ENCODE measurements at places on chromosomes 4 and X.

DNA sequence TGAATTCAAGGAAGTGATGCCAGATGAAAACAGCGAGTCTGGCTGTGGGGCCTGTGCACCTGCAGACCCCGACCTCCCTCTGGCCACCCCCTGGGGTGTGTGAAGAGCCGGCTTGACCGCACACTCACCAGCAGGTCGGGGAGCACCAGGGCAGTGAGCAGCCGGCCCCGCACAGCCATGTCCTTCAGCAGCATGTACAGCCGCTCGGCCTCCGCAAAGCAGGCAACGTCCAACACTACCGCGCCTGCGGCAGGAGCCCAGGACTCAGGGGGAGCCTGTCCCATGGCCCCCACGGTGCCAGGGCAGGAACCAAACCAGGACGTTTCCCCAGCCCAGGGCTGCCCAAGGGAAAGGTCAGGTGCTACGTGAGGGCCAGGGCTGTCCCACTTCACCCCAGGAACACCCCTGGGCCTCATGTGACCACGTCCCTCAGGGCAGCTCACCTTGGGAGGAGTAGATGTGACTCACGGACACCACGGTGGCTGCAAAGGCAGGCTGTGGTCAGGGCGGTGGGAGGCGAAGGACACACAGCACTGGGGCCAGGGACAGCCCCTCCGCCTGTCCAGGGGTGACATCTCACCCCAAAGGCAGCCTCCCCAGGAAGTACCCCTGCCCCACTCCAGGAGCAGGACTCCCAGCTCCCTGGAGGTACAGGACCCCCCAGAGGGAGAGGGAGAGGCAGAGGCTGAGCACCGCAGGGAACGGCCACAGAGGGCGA is 8.2 kb downstream of the DGKQ start:
- DNase-seq: no peak

DNA sequence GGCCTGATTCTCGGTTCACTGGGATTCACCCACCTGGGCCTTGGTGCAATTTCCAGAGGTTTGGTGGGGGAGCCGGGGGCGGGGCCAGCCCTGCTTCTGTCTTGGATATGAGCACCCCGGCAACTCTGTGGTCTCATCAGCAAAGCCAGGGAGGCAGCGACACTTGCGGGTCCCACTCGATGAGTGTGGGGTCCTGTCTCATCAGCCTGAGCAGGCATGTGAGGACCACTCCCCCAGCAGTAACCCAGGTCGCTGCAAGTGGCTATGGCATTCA is 19.0 kb downstream of the ADRA2C start:
- no peak for DNase-seq

GRCh38 chr4:118741301-118741855 is 56.2 kb downstream of the METTL14 start:
- no peak for DNase-seq

DNA sequence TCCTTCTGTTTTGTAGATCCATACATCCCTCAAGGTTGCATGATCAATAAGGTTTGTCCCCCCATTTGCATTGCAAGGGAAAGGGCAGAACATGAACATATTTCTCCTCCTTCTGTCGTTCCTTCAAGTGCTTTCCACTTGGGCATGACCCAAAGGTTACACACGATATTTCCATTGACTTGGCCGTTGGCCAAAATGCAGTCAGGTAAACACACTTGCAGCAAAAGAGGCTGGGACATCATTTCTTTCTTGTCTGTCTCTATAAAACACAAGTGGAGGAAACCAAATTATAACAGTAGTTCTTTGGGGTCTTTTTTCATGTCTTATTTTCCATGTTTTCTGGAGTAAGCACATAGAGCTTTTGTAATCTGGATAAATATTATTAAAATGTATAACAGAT is 156.1 kb downstream of the FRAS1 start:
- no peak for DNase-seq

DNA sequence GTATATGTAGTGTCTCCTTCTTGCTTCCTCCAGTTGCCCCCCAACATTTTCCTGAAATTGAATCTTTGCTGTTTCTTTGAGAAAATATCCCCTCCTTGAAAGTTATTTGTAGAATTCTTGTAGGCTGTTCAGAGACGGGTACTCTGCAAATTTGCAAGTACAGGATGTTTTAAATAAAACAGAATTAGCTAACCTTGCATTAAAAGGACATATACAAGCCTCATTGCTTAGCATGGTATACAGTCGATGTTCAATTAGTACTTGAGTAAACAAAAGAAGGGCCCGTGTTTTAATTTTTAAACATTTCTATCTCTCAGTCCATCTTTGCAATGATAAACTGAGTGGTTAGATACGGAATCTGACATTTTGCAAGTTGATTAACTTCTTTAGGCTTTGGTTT is 50.8 kb downstream of the RAPGEF2 start:
- DNase-seq: no peak

- DNase-seq: no peak
Measured at GRCh38 chrX:79556800-79557199, 189.7 kb upstream of the ITM2A start.

DNA sequence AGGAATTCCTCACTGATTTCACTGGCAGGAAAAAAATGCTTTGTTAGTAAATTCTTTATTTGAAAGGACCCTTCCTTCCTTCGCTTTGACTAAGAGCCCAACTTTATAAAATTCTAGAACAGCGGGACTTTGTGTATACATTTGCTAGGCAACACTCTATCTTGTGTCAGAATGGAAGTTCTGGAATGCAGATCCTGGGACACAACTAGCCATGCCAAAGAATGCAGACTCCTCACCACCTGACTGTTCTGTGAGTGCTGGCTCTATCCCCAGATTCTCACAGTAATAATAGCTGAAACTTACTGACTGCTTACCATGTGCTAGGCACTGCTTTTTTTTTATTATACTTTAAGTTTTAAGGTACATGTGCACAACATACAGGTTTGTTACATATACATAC is 73.3 kb upstream of the ZDHHC15 start:
- DNase-seq: no peak

DNA sequence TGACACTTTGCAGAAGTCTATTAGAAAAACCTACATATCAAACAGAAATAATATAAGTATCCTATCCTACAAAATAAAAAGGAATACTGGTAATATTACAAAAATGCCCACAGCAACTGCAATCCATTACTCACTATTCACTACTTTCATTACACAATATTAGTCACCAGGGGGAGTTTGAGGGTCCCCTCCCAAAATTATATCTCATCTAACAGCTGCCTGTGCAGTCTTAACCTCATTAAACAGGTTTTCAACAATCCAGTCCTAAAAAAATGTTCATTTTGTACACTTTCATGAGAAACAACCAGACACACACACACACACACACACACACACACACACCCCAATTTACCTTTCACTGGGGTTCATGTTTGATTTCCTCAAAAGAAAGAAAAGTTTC is 2.9 kb downstream of the CLOCK start:
- no peak for DNase-seq

GRCh38 chr4:151854731-151855130 is 93.9 kb upstream of the GATB start:
- DNase-seq: no peak

DNA sequence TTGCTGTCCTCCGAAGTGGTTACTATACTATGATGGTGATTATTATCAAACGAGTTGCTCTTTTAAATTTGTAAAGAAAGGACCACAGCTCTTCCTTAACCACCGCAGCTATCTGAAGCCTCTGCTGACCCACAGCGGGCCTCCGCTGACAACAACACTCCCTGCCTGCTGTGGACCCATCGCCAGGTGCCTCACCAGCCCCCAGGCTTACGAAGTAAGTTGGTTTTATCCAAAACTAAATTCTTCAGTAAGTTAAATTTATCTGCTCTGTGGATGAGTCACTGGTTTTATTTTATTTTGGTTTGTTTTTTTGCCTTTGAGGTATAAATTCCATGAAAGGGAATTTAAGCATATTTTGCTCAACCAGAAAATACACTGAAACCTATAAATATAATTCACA is 54.7 kb downstream of the SLC9A6 start:
- no peak for DNase-seq

DNA sequence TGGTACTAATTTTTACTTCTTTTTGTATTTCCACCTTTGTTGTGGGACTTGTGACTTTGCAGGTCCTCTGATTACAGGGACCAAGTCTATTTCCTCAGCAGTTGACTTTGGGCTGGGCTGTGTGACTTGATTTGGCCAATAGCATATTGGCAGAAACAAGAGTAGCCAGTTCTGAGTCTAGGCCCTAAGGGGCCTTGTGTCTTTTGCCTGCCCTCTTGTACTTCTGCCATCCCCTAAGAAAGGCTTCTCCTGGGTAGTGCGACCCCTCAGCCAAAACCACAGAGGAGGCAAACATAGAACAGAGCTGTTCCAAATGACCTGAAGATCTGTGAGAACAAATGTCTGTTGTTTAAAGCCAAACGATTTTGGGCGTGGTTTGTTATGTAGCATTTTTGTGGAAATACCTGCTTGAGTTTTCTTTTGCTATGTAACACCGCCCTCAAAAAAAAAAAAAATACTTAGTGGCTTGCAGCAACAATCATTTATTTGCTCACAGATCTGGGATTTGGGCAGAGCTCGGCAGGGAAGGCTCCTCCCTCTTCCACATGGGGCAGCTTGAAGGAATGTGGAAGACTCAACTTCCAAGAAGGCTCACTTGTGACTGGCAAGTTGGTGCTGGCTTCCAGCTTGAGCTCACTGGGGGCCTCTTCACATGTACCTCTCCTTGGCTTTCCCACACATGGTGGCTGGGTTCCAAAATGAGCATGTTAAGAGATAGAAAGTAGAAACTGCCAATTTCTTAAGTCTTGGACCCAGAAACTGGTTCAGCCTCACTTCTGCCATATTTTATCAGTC is 423.0 kb upstream of the CNKSR2 start:
- DNase-seq: no peak

- DNase-seq: peak; percentile 1
Measured at GRCh38 chrX:49166914-49167739, 4.6 kb downstream of the MAGIX start.

DNA sequence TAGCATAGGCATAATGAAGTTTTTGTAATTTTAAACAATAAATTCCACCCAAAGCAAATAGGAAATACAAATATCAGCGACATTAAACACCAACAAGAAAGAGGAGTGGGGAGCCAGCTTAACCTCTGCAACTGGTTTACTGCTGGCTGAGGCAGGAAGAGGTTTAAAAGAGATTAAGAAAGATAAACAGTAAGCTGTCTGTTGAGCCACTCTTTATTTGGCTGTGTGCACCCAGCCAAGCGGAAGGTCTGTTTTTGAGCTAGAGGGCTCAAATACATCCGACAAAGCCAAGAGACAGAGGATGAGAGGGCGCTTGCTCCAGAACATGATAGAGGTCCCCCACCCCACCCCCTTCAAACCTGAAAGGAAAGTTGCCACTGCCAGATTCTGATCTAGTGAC is 191.4 kb downstream of the MGST2 start:
- no peak for DNase-seq

DNA sequence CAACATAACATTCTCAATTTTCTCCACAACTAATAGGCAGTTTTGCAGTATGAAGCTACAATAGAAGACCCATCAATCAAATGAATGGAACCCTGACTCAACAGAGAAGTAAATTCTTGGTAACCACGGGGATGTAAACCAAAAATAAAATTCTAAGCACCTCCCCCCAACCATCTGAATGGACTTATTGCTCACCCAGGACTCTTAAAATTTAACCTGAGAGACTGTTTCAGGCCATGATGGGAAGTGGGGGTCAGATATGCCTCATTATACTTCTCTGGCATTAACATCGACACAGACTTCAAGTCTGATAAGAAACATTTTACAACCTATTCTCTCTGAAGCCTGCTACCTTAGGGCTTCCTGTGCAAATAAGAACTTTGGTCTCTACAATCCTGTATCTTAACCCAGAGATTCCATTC is 620.9 kb downstream of the TLL1 start:
- no peak for DNase-seq

DNA sequence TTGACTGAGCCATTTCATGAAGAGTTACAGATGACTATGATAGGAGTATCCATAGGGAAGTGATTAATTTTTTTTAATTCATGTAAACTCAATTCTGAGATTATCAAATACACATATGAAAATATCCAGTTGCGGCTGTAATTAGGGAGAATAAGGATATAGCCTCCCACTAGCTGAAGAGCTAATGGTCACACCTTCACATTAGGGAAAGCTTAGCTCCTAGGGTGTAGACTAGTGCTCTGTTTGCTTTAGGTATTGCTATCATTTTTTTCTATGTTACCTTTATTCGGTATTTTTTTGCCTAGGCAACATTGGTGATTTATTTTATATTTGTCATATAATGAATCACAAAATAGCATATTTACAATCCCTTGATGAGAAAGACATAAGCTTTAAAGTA is 39.6 kb upstream of the EPGN start:
- no peak for DNase-seq

DNA sequence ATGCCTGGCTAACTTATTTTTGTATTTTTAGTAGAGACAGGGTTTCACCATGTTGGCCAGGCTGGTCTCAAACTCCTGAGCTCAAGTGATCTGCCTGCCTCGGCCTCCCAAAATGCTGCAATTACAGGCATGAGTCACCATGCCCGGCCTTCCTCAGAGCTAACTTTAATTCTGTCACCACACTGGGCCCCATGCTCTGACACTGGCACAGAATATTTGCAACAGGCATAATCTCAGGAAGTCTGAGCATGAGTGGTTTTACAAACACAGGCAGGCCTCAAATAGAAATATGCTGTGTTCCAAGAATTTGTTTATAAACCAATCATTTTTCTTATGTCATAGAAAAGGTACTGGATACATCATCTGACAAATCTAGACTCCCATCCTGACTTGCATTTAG is 32.7 kb upstream of the FAM9C start:
- no peak for DNase-seq

DNA sequence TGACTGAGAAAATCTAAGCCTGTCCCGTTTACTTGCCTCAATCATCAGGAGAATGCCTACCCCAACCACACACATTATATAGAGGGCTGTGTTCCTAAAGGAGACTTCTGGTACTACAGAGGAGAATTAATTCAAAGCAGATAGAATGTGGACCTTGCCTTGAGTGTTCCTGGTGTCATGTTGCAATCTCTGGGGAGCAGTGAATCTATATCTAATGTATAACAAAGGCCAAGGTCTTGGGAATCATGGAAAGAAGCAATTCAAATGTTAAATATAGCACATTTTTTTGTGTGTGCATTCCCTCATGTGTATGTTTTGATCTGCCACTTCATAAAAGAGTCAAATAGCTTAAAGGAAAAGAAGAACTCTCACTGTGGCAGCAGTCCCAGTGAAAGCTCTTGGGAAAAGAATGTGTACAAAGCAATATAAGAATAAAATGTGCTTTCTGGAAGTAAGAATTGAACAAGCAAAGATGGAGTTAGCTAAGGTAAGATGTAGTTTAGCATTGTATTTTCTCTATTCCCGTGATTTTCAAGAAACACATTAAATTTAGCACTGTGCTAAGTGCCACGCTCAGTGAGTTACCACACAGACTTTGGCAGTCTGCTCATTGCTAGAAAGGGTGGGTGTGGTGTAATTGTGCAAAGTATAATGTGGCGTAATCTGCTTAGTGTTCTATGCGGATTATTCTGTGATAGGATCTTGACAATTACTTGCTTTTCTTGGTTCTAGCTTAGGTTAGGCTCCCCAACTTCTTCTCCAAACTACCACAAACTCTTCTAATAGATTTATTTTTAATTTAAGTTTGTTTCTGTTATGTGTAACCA is 13.7 kb downstream of the ADH6 start:
- DNase-seq: no peak
